ENCODE measurements at places on chromosomes 4 and X.

DNA sequence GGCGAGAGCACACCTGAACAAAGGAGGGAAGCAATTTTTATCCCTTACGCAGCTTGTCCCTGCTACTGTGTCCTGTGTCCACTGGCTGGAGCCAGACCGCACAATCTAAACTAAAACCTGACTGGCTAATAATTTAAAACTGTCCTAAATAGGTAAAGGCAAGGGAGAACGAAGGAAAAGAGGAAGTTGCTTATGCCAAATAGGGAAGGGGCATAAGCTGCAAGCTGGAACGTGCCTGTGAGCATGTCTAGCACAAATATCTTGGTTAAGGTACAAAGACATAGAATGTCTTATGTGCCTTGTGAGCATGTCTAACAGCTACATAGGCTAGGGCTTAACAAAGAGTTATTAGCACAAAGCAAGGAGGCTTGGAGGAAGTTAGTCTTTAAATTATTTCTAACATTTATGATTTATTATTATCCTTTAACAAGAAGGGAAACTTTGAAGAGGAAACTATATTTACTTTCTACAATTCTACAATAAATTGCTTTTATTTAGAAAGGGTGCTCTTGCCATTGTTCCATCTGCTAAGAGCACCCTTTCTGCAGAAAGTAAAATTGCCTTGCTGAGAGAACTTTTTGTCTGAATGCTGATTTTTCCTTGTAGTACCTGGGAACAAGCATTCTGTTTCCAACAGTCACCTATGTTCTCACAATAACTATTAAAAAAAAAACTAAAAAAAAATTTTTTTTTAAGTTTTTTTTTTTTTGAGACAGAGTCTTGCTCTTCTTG, 80.6 kb upstream of the CBR4 start:
- DNase-seq = no peak

DNA sequence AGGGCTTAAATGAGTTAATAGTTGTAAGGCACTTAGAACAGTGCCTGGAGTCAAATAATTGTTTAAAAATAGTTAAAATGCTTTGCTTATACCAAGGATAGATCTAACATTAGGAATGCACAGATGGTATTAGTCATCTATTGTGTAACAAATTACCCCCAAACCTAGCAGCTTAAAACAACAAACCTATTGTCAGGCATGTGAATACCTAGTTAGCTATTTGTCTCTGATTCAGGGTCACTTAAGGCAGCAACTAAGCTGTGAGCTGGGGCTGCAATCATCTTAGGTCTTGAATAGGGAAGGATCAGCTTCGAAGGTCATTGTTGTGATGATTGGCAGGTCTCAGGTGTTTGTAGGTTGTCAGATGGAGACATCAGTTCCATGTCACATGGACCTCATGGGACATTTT, 42.4 kb upstream of the AGA start:
- DNase-seq = no peak

DNA sequence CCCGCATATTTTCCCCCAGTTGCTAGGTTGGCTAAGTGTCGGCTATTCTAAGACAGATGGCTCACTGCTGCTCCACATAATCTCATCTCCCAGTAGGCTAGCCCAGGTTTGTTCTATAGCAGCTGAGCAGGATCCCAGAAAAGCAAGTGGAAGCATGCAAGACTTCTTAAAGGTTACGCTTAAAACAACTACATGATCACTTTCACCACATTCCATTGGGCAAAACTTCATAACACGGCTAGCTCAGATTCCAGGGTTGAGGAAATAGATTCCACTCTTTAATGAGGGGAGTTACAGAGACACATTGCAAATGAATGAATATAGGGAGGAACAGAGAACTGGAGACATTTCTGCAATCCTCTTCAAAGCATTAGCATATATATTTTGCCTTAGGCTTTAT, 12.9 kb upstream of the RAB33B start:
- no peak for DNase-seq

- no peak for DNase-seq
These were observed 180.7 kb downstream of the CRLF2 start for GRCh38 chrX:1031521-1032430.

- no peak for DNase-seq
These were observed 13.4 kb upstream of the PAPSS1 start for GRCh38 chr4:107733431-107733925.

DNA sequence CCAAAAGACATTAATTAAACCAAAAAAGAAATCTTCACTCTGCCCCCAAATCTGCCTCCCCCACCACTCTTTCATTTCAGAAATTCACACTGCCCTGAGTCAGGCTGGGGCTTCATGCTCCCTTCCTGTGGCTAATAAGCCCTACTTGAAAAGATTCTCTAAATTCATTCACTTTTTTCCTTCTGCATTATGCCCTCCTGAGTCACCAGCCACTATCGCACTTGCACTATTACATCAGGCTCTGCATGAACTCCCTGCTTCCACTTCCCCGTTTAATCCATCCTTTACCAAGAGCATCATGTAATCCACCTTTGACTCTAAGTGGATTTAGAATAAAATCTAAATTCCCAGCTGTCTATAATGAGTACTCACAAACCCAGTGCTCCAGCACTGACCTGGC, 295.4 kb upstream of the KLF3 start:
- no peak for DNase-seq

DNA sequence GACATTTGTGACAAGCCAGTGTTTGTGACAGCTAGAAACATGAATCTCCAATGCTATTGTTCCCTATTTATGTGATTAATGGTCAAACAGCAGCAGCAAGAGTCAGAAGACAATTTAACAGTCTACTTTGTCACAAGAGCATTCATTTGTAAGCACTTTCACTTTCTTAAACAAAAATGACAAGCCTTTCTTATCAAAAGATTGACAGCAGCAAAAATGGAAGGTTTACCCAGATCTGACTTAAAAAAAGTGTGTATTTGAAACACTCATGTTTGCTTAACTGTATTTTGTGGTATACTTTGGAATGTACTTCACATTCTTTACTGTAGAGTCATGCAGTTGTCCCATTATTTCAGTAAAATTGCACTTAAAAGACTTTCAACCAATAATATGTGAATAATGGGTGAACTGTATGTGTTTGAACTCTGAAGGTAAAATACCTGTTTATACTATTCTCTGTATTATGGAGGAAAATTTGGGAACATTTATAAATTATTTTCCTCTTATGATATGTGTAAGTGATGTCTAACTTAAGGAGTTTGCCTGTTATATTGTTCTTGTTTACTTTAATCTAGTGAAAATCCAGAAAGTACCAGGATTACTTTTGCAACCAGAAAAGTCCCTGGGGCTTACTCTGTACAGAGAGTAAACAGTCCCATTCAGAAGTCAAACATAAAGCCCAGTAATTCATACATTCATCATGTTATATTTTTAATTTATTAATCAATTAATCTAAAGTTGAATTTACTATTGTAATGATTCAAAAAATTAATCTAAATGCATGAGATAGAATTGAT, 314.9 kb upstream of the TRAM1L1 start:
- DNase-seq = no peak

GRCh38 chr4:151099976-151100417, 569 bp downstream of the RPS3A start:
- DNase-seq = no peak

GRCh38 chr4:103100691-103101090, 1.1 kb upstream of the BDH2 start:
- DNase-seq = no peak

- DNase-seq = no peak
These were observed 71.3 kb upstream of the MED14 start for GRCh38 chrX:40806513-40807220.

GRCh38 chr4:123361195-123361861, 35.3 kb upstream of the SPRY1 start:
- DNase-seq = peak; percentile 86

GRCh38 chrX:19627081-19627480, 111.8 kb upstream of the MAP3K15 start:
- DNase-seq = no peak

GRCh38 chr4:17368408-17368807, 143.5 kb downstream of the QDPR start:
- DNase-seq = no peak

DNA sequence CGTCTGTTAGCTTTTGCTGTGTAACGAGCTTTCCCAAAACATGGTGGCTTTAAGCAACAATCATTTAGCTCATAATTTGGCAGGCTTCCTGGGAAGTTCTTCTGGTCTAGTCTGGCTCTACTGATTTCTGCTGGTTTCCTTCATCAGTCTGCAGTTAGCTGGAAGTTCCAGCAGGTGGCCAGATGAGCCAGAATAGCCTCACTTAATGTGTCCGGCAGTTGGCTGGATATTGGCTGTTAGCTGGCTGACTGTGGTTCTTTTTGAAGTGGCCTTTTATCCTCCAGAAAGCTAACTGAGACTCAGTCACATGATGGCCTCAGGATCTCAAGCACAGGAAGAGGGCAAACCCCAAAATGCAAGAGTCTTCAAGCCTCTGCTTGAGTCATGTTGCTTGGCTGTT, 34.9 kb downstream of the FTHL17 start:
- peak; percentile 56 for DNase-seq

- DNase-seq = no peak
These were observed 152.5 kb upstream of the DCAF8L1 start for GRCh38 chrX:28133763-28134162.

DNA sequence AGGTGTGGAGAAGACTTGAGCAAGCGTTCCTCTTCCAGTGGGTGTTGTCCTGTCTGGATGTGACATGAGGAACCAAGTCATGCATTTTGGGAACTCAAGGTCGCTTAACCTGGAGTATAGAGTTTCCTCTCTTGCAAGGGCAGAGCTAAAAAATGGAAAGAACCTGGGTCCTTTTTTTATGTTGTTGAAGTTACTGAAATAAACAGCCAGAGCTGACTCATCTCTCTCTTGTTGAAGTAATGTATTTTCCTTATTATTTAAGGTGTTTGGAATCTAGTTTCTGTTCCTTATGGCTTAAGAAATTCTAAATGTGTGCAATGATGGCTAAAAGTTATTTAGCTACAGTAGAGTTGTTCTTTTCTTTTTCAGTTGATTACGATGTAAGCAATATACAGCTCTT, 314.5 kb downstream of the CAMK2D start:
- DNase-seq = no peak

DNA sequence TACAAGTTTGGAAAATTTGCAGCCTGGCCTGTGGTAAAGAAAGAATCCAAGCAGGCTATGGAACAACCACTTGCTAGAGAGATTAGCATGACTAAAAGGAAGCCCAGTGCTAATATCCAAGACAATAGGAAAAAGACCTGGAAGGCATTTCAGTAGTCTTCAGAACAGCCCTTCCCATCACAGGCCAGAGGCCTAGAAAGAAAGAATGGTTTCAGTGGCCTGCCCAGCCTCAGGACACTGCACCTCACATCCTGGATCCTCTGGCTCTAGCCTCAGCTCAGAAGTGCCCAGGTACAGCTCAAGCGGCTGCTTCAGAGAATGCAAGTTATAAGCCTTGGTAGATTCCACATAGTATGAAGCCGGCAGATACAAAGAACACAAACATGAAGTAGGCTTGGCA, 449.8 kb upstream of the AR start:
- no peak for DNase-seq

GRCh38 chrX:108198420-108198819, 106.8 kb downstream of the ATG4A start:
- no peak for DNase-seq

- peak; percentile 27 for DNase-seq
These were observed 37.0 kb downstream of the IRS4 start for GRCh38 chrX:108699368-108699767.

- DNase-seq = peak; percentile 22
These were observed 13.5 kb downstream of the PRKX start for GRCh38 chrX:3699821-3700381.

GRCh38 chrX:9465380-9466123, 694 bp downstream of the TBL1X start:
- DNase-seq = peak; percentile 22

DNA sequence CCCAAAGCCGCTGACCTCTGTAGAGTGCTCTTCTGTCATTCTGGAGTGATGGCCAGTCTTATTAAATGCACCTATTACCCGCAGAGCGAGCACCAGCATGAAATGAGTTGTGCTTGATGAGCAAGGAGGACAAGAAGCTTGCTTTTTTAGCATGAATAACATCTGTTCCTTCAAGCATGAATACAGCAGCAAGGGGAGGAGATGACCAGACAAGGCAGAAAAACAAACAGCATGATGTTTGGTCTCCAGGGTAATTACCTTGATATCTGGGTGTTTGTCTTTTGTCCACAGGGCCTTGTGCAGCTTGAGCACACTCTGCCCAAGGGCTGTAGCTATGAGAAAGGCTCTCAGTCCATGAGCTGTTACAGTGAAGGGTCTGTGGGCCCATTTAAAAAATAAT, 324.8 kb upstream of the DDX53 start:
- DNase-seq = no peak

DNA sequence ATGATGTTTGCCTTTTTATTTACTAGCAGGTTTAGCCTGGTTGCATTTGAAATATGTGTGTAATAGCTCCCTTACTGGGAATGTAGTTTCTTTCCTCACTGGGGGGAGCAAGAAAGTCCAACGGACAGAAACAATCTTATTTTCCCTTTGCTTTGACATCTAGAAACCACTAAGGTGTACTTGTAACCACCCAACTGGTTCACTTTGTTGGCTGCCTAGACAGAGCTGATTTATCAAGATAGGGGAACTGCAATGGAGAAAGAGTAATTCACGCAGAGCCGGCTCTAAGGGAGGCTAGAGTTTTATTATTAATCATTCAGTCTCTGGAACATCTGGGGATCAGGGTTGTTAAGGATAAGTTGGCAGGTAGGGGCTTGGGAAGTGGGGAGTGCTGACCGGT, 30.3 kb downstream of the XG start:
- DNase-seq = no peak

DNA sequence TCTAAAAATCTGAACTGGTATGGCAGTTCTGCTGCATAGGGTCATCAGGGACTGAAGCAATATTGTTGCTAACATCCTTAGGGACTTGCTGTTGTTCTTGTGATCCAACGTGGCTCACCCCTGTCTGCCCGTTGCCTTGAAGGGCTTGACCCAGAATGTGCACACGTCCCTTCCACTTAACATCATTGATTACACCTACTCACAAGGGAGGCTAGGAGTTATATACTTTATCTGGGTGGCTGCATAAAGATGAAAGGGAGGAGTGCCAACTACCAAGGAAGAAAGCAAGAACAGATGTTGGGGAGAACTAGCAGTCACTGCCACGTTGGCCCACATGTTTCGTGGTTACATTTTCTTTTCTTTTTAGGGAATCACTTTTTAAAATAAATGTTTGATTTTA, 34.0 kb downstream of the SLC9A6 start:
- peak; percentile 70 for DNase-seq

- no peak for DNase-seq
These were observed 1364.4 kb downstream of the STIM2 start for GRCh38 chr4:28225050-28225449.

GRCh38 chr4:81504112-81505003, 32.7 kb upstream of the RASGEF1B start:
- DNase-seq = no peak

GRCh38 chr4:140752291-140753068, 3.7 kb downstream of the TBC1D9 start:
- DNase-seq = no peak

DNA sequence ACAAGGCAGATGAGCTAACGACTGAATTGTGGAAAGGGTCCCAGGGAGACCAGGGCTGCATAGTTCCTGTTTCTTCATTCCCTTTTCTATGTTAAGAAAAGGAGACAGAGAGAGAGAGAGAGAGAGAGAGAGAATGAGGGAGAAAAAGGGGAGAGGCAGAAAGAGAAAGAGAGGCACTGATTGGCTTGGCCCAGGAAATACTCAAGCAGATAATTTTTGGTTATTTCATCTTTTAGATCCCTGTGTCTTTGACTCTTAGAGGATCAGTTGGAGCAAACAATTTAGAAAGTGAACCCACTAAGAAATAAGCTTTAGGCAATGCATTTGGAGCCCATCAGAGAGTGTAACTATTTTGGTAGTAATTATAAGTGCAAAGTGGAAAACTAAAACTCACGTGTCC, 103.4 kb downstream of the CEP44 start:
- no peak for DNase-seq
